ENCODE measurements at places on chromosomes 2 and 18. TPM values are rescaled to one million over a fixed set of nuclear protein-coding genes. Genes with fewer than 3 reads are reported as not detected.

Gene IMPACT
- 36.4 TPM for total RNA-seq

Gene EVX2
- total RNA-seq = not detected

Gene ZNF385B
- not detected for total RNA-seq

Gene HK2
- total RNA-seq = 80.5 TPM

Gene SERPINB8
- total RNA-seq = 14.4 TPM

Gene PLEK
- total RNA-seq = under 0.01 TPM

Gene LYPD1
- total RNA-seq = 32.1 TPM

Gene HOXD11
- total RNA-seq = 0.28 TPM

Gene OTOF
- 0.19 TPM for total RNA-seq
